ENCODE measurements at places on chromosomes 16 and 17.

GRCh38 chr17:79799174-79799537 lies 2.3 kb upstream of the CBX8 start:
- DNase-seq, result no peak

- DNase-seq, result no peak
Observed at GRCh38 chr17:51443646-51444045, 183.3 kb downstream of the UTP18 start.

DNA sequence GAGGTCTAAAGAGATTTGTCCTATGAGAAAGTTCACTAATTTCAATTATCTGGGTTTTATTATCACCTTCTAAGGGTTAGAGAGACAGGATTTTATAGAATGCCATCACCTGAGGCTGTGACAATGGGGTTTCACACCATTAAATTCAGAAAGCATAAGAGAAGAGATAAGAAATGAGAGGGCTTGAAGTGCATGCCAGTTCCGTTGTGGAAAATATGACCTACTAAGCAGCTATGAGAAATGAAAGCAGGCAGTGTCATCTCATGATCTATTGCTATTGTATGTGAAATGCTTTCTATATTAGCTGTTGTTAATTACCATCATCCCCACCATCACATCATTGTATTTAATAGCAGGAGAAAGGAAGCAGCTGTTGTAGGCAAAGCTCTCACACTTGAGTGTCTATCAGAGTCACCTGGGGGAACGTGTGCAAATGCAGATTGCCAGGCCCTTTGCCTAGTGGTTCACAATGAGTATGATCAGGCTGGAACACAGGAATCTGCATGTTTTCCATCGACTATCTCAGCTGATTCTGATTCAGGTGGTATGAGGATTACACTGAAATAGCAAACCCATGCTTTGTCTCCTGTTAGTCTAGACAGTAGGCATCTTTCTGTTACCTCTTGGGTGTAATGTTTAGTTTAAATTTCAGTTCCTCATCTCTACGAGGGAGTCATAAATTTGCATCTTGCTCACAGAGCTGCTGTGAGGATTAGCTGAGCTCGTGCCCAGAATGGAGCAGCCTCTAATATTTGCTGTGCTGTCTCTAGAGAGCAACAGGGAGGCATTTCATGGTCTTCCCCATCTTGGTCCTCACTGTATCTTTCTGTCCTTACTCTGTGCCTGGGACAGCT lies 256.4 kb downstream of the CDH13 start:
- no peak for DNase-seq

- no peak for DNase-seq
Observed at GRCh38 chr16:4692460-4693295, 684 bp upstream of the NUDT16L1 start.

- DNase-seq, result no peak
Observed at GRCh38 chr17:77610518-77610893, 348.0 kb upstream of the TNRC6C start.

GRCh38 chr16:55357241-55357640 lies 33.2 kb downstream of the IRX6 start:
- DNase-seq, result no peak

DNA sequence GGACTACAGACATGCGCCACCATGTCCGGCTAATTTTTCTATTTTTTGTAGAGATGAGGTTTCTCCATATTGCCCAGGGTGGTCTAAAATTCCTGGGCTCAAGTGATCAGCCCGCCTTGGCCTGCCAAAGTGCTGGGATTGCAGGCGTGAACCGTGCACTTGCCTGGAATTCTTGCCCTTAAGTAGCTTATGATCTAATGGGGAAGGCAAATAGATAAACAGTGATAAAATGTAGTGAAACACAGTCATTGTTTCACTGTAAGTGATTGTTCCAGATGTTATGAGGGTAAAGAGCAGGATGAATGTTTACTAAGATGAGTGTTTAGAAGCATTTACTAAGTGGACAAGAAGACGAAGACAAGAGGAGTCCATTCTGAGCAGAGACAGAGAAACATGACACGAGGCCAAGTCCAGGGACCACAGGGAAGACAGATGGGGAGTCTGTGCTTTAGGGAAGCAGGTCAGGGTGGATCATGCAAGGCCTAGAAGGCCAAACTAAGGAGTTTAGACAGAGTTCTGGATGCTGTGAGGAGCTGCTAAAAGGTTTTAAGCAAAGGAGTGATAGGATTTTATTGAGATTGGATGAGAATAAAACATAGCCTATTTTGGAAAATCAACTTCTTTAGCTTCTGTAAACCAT lies 36.9 kb downstream of the YPEL2 start:
- DNase-seq, result no peak

DNA sequence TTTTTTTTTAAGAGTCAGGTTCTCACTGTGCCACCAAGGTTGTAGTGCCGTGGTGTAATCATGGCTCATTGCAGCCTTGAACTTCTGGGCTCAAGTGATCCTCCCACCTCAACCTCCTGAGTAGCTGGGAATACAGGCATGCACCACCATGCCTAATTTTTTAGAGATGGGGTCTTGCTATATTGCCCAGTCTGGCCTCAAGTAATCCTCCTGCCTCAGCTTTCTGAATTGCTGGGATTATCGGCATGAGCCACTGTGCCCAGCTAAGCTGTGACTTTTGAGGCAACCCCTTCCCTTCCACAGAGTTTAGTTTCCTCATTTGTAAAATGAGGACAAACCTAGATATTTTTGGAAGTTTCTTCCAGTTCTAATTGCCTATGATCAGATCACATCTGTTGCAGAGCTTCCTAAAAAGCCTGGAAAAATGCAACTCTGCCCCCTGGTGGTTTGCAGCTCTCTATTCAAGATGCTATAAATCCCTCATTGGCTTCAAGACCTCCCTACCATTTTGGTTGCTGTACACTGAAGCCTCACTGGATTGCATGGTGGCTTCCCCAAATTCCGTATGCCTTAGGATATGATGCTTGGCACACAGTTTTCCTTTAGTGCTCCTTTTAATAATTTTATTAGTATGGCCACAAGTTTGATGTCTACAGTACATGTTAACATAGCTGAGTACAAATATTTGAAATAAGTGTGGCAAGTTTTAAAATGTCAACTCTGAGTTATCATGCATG lies 19.3 kb downstream of the GDE1 start:
- DNase-seq, result no peak

DNA sequence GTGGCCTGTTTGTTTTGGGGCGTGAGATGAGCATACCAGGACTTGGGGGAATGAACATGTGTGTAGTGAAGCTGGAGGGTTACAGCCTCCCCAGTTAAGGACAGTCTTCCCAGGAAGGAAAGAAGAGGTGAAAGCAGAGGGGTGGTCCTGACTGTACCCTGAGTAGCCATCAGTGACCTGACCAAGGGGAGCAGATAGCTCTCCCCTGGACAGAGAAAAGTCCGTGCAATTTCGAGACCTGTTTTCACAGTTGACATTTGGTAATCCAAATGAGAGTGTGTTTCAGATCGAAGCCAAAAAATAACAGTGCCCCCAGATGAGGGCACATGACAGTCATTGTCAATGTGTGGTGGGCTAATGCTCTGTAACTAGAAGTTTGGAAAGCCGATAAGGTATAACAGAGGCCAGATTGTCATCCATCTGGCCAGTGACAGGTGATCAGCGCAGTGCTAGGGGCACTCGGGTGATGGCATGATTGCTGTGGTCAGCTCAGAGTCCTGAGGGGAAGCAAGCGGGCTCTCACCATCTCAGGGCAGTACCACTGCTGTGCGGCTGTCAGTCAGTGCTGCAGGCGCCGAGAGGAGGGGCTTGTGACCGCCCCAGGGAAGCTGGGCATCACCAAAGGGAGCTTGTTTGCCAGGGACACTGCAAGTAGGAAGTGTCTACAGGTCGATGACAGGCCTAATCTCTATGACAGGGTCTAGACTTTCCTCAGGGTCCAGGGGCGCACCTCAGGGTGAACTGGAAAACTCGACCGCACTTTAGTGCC lies 1.1 kb upstream of the NME2 start:
- DNase-seq, result no peak

DNA sequence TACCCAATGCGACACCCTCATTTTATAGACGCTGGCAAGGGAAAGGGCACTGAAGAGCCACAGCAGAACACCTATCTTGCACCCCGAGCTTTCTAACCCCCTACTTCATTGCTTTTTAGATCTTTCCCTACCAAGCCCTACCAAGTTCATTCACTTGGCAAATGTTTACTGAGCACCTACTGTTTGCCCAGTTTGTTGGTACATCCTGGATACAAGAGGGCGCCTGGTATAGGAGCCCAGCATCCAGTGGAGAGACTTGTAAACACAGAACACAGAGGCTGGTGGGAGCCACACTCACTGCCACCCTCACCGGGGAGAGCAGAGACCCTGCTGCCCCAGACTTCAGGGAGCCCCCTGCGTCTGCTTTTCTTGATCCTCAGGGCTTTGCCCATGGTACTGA lies 112.6 kb downstream of the GNAO1 start:
- no peak for DNase-seq

- no peak for DNase-seq
Observed at GRCh38 chr16:10868596-10869469, 8.2 kb upstream of the CIITA start.

DNA sequence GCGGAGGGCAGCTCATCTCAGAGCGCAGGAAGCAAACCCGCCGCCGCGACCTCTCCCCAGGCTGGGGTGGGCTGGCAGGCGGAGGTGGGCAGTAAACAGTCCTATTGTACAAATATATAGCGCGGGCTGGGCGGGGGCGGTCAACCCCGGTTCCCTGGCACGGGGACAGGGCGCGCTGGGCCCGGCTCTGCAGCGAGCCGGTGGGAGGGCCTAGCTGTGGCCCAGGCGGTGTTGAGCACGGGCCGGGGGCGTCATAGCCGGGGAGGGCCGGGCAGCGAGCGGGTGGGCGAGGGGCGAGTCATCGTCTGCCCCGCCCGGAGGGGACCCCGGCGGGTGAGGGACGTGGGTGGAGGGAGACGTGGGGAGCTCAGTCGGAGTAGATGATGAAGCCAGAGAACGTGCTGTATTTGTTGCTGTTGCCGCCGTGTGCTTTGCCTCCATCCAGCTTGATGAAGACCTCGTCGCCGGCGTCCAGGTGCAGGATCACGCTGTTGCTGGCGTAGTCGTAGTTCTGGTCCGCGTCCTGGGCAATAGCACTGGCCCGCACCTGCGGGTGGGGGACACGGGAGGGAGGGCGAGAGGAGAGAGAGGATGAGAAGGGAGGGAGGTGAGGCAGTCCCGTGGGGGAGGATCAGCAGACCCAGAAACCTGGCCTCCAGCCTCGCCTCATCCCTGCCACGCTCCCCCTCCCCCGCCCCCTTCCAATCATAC lies 8.1 kb downstream of the C1QL1 start:
- no peak for DNase-seq

- no peak for DNase-seq
Observed at GRCh38 chr17:2481760-2482159, 29.9 kb downstream of the METTL16 start.

- DNase-seq, result no peak
Observed at GRCh38 chr16:68433316-68433715, 15.0 kb downstream of the SMPD3 start.

- DNase-seq, result no peak
Observed at GRCh38 chr16:49534901-49535610, 161.5 kb downstream of the C16orf78 start.

DNA sequence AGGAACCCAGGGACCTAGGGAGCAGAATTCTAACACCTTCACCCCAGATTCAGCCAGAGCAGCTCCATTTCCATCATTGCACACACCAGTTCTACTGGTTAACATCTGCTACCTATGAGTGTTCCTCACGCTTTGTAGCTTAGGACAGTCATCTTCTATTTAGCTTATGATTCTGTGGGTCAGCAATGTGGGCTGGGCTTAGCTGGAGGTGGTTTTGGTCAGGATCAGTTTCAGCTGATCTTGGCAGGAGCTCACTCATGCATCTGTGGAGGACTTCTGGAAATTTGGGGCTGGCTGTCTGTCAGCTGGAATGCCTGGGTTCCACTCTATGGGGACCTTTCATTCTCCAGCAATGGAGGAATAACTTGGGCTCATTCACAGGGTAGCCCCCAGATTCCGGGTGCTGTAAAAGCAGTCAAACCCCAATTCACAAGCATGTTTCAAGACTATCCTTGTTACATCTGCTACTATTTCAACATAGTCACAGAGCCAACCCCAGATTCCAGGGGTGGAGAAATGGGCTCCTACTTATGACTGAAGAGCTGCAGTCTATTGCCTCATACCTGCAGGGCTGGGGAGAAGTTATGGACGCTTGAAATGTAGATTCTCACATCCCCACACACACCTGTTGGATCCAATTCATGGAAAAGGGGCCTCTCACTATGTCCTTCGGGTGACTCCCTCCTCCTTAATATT lies 3.4 kb upstream of the HP start:
- no peak for DNase-seq

DNA sequence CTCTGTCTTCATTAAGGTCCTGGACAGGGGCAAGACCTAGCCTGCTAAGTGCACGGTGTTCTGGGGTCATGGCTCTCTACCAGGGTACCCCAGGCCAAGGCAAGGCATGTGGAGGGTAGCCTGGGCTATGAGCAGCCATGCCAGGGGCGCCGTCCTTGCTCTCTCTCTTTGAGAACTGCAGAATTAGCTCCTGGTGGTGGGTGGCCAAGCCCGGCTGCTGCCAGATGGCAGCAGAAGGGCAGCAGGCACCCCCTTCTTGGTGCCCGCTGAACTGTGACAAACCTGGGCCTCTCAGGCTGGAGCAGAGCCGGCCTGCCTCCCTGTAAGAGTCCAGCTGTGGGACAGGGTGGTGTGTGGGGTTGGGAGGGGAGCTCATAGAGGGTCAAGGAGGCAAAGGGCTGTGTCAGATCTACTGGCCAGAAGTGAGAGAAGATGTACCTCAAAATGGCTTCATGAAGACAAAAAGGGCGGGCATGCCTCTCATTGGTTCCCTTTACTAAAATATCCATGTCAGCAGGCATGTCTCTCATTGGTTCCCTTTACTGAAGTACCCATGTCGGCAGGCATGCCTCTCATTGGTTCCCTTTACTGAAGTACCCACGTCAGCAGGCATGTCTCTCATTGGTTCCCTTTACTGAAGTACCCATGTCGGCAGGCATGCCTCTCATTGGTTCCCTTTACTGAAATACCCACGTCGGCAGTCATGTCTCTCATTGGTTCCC lies 81.7 kb upstream of the SDK2 start:
- no peak for DNase-seq

- no peak for DNase-seq
Observed at GRCh38 chr16:56667581-56668571, at the start of gene MT1G. MT1G (minus strand) TSS chr16:56668065; CDS start chr16:56667993, 72 bp downstream.

DNA sequence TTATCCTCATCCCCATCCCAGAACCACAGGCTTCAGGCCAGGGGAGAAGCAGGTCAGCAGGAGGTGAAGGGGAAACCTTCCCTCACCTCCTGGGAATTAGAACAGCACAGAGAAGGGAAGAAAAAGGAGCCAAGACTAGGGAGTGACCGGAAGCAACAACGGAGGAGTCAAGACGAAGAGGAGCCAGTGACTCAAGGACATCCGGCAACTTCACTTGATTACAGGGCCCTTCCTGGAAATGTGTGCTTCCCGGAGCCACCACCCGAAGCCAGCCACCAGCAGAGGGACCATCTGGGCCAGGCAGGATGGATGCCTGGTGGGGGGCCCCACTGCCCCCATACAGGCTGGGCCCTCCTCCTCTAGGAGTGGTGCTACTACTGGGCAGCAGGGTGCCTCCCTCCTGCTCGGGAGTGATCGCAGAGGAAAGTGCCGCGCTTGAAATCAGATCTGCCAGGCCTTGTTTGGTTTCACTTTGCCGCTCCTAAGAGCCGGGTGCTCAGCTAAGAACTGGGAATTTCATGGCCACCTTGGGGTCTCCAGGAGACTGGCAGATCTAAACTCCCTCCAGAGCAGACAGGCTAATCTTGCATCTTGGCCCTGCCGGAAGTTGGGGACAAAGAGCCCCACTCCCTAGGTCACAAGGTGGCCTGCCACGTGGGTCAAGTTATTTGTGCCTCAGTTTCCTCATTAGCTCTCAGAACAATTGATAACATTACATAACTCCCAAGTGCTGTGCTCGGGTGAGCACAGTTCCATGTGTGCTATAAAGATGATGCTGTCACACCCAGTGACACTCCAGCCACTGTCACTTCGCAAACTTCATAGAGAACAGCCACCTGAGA lies 6.6 kb downstream of the CDC42EP4 start:
- DNase-seq, result no peak
